Fibroblast of skin of right biceps (primary cell): ENCODE measurements at places on chromosomes 3 and 15.
A peak's percentile ranks its signal among the peaks of the same experiment; 100 is the strongest.

- peak; percentile 33 for DNase-seq
Observed at GRCh38 chr3:11544412-11545181, 99.1 kb downstream of the VGLL4 start.

DNA sequence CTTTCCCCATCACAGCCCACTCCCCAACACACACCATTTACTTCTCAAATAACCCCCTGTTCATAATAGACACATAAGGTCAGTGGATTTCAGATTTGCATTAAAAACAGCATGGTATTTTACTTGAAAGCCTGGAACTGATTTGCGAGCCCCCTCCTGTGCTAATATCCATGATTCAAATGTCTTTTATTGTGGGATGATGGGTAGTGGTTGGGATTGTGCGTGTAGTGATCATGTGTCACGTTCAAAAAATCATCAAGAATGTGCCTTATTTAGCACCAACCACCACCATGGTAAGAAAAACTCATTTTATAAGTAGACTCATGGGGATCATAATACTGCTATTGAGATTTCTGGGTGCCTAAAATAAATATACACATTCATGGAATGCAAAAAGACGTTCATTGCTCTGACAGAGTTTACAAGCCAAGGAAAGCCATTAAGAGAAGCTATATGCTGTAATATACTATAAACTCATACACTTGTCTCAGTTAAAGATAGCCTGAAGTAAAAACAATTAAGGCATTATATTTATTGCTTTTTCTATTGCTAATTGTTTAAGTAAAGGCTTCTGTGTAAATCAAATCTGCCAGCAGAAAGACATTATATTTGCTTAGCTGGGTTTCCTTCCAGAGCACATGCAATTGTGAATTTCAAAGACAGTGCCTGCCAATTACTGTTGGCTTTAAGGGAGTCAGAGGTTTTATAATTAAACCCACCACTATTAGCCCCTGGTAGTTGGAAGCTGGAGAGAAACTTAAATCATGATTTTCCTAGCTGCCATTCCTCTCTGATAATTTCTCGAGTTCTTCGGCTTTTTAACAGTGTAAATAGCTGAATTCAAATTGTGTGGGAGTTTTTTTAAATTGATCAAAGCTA is 4.0 kb downstream of the TRAT1 start:
- DNase-seq: no peak

- peak; percentile 91 for DNase-seq
Observed at GRCh38 chr3:146131616-146132410, 29.2 kb downstream of the PLOD2 start.

- DNase-seq: no peak
Observed at GRCh38 chr15:90028376-90028944, 27.3 kb downstream of the ZNF710 start.

DNA sequence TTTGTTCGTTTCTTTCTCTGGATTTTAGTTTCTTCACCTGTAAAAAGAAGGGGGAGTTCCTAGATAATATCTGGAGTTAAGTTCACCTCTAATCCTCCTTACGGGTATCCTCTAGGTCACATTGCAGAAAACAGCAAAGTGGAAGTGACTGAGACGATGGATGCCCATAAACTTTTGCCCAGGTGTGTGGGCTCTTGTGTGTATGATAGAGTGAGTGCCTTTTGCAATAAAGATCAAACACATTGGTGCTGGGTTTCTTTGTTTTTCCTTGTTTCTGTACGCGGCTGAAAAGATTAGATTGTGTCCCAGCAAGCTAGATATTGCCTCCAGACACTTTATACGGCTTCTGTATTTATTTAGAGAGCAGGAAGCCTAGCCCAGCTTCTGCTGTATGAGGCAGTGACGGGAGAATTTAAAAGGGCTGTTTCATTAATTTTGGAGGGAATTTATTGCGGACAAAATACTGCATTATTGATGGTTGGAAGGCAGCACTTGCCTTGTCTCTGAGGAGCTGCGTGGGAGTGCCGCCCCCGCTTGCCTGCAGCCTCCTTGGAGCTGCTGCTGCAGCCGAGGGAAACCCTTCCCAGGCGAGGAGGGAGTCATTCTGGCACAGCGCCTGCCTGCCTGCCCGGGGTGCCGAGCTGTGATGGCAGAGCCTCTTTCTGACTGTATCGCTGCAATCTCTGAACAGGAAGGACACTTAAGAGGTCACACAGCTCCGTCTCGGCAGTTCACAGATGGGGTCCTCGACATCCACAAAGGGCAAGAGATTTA is 38.5 kb downstream of the PYDC2 start:
- peak; percentile 46 for DNase-seq

GRCh38 chr3:28349469-28350000 is 911 bp upstream of the AZI2 start:
- no peak for DNase-seq

DNA sequence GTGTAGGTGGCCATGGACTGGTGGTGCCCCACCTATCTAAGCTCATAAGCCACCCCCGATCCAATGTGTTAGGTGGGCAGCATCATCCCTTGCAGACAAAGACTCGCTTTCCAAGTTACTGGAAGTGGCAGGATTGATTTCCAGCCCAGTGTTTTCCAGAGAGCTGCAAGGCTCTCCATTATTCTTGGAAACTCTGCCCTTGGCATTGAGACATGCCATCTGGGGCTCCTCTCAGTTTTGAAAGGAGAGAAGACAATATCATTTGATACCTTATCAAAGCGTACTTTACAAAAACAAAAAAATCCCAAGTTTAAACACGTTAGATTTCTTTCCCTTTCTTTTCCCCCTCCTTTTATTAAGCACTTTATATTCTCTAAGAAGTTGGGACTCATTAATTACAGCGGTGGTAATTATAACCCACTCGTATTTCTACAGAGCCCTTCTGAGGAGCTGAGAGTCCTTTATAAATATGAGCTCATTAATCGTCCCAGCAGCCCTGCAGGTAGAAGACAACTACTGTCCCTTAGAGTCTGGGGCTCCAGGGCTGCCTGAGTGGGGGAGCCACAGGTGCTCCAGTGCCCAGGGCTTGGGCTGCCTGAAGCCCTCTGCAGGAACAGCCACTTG is 226.1 kb downstream of the TLE3 start:
- DNase-seq: no peak

DNA sequence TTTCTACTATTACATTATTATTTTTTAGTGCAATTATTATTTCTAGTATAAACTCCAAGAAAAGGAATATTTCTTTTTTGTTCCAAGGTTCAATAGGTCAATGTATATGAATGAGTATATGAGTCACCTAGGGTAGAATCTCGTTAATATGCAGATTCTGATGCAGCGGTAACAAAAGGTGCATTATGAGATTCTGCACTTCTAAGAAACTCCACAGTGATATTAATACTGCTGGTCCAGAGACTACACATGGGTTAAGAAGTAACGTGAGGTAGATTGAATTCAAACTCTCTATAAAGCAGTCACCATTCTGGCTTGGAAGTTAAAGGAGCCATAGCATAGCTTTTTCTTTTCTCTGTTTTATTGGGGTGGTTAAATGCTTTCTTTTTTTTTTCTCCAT is 596.2 kb upstream of the TBL1XR1 start:
- DNase-seq: no peak

GRCh38 chr15:99909592-99910295 is 176.5 kb upstream of the LYSMD4 start:
- no peak for DNase-seq
